ENCODE measurements at places on chromosomes 16 and 17.

DNA sequence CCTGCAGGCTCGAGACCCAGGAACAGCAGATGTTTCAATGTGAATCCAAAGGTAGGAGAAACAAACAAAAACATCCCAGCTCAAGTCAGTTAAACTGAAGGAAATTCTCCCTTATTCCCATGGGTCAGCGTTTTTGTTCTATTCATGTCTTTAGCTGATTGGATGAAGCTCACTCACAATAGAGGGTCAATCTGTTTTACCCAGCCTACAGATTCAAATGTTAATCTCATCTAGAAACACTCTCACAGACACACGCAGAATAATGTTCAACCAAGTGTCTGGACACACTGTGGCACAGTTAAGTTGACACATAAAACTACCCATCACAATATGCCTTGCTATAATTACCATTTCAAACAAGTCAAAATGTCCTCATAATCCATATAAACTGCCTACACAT, 180.6 kb upstream of the CDH8 start:
- DNase-seq, result no peak

- DNase-seq, result peak; percentile 68
These were observed 21.4 kb upstream of the PITPNM3 start for GRCh38 chr17:6577686-6578263.

GRCh38 chr16:89090669-89091426, 2.8 kb upstream of the ACSF3 start:
- no peak for DNase-seq

GRCh38 chr17:30997842-30998241, 27.0 kb downstream of the RNF135 start:
- DNase-seq, result peak; percentile 46

DNA sequence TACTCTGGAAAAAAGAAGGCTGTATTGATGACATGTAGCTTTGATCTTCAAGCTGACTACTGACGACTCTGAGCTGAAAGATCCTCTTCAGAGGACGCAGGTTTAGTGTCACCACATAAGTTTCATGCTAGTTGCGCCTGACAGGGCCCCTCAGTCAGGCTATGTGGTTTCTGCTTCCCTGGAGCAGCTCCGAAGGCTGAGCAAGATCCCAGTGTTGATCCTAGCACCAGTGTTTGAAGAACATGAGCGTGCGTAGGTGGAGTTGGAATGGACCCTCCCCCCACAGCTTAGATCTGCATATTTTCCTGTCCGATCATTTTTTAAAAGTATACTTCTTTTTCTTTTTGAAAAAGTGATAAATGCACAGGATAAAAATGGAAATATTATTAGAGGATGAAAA, 17.3 kb downstream of the BANP start:
- no peak for DNase-seq

- DNase-seq, result peak; percentile 64
These were observed at the start of gene SLC13A2 for GRCh38 chr17:28473542-28473941. TSS of gene SLC13A2 (plus strand) at chr17:28473644. CDS start at chr17:28473713, 69 bp downstream.

DNA sequence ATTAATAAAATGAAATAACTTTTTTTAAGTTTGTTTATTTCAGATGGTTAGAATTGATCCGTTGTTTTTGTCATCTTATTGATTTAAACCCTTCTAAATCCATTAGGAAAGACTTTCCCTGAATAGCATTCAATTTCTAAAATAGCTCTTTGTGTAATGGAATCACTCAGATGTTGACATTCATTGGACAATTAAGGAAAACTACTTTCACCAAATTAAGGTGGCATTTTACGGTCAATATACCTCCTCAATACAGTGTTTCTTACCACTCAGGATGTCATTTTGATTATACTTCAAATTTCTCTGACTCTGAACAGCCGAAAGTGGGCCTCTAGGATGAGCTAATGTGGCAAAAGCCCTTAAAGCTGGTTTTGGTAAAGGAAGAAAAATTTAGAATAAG, 1.8 kb downstream of the ARL6IP1 start:
- DNase-seq, result no peak

GRCh38 chr16:54493061-54493460, 206.5 kb upstream of the IRX3 start:
- no peak for DNase-seq

GRCh38 chr16:12575288-12575687, 228.4 kb downstream of the CPPED1 start:
- no peak for DNase-seq

DNA sequence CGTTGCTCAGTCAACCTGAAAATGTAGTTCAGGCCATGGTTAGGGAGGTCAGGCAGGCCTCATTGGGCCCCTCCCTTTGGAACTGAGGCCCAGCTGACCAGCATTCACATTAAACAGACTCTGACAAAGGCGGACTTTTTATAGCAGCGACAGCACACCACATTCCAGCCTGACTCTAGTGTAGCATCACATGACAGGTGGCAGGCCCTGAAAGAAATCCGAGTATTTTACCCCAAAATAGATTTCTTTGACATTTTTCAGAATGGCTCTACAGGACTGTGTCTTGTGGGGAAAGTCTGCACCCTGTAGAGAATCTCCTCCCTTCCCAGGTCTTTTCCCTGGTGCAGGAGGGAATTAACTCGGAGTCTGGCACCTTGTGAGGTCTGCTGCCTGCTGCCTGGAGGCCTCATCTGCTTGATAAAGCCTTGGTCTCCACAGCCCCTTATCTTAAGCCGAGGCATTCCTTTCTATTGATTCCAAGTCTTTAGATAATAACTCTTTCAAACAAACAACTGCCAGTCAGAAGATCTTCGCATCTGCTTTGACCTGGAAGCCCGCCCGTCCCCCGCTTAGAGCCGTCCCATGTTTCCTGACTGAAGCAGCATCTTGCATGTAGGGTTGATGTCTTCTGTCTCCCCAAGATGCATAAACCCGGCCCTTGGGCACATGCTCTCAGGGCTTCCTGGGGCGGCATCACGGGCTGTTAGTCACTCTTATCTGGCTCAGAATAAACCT, 44.0 kb upstream of the CAPN15 start:
- DNase-seq, result no peak

GRCh38 chr16:89581045-89581695, 5.6 kb downstream of the CPNE7 start:
- no peak for DNase-seq

DNA sequence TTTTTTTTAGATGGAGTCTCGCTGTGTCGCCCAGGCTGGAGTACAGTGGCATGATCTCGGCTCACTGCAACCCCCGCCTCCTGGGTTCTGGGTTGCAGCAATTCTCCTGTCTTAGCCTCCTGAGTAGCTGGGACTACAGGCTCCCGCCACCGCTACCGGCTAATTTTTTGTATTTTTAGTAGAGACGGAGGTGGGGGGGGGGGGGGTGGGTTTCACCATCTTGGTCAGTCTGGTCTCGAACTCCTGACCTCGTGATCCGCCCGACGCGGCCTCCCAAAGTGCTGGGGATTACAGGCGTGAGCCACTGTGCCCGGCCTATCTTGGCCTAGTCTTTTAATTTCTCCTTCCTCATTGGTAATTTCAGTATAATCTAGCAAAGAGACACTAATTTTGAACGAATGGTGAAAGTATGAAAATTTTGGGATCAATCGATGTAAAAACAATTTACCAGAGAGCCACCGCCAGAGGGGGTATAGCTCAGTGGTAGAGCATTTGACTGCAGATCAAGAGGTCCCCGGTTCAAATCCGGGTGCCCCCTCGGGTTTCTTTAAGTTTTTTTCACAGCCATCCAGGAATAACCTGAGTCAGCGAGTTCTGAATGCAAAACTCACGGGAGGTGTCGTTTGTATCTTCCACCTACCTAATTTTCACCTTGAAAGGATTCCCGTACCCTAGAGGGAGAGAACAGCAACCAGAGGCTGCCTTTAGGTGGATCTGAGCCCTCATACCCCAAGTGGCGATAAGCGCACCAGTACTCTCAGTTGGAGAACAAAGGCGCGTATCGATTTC, 2.5 kb upstream of the LASP1 start:
- peak; percentile 57 for DNase-seq

DNA sequence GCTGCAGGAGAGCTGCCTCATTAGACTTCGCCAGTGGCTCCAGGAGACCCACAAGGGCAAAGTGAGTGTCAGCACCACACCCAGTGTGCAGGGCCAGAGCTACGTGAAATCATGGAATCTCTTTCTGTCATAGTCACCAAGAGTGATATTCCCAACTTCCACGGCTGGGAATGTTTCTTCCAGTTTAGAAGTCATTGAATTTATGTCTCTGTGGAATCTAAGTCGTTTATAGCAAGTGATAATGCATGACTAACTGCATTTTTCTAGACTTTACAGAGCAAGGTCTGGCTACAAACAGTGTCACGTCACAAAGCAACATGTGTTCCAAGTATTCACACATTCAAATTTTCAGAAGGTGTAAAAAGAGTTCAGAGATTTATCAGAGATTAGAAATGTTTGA, 55.5 kb downstream of the SEC14L1 start:
- no peak for DNase-seq

- DNase-seq, result no peak
These were observed 24.5 kb downstream of the TRPV2 start for GRCh38 chr17:16439811-16440351.

Measured in transverse colon (tissue), 4 donors.